ENCODE measurements at places on chromosomes 13 and 19.

DNA sequence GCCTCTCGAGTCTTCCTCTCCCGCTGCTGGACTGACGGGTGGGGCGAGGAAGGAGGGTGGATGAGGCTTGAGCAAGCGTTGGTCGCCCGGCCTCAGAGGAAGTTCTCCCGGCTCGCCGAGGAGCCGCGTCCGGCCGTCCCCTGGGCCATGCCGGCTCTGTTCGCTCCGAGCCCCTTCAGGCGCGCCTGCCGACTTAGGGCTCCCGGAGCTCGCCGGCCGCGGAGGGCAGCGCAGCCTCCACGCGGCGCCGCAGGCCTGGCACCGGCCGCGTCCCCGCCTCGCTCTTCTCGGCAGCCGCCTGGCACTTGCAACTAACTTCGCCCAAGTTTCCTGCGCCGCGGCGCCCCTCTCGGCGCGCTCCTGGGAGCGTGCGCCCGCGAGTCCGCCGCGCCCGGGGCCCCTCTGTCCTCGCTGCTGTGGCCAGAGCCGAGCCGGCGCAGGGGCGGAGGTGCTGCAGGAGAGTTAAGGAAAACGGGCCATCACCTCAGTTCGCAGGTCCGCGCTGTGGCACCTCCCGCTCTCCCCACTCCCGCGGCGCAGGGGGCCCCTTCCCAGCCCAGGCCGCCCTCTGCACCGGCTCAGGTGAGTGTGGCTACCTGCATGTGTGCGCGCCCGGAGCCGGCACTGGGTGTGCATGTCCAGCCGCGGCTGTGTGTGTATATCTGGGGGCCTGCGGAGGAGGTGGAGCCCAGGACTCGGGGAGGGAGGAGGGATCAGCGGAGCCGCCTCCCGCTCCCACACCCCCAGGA is 641 bp upstream of the SOX21 start:
- DNase-seq = no peak

- DNase-seq = no peak
Observed at GRCh38 chr19:15640294-15640903, at the start of gene CYP4F3. CYP4F3 (plus strand) TSS chr19:15640897; CDS start chr19:15641416, 519 bp downstream.

DNA sequence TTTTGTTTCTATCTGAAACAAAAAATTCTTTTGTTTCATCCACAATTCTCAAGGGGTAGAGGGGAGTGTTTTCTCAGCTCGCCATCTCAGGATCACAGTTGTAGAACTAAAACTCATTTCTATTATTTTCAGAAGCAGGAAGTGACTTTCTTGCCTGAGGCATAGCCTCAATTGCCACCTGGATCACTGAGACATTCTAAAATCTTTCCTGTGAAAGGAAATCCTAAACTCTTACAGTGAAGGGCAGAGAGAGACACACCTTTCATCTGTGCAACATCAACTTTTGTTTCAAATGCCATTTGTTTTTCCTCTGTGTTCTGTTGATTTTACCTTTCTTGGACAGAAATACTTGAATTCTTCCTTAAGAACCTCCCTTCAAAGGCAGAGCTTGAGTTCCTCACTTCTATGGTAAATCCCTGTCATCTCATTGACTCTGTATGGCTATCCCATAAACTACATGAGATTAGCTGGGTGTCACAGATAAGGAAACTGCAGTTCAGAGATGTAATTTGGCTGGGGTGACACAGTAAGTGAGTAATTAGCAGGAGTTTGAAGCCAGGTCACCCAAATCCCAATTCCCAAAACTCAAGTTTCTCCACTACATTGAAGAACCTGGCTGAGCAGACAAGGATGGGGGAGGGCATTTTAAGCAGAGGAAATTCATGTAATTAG is 224.4 kb upstream of the HTR2A start:
- no peak for DNase-seq

- DNase-seq = peak; percentile 22
Observed at GRCh38 chr19:30669329-30670010, 297.3 kb downstream of the ZNF536 start.

- DNase-seq = no peak
Observed at GRCh38 chr19:42140125-42140754, 8.0 kb upstream of the POU2F2 start.

DNA sequence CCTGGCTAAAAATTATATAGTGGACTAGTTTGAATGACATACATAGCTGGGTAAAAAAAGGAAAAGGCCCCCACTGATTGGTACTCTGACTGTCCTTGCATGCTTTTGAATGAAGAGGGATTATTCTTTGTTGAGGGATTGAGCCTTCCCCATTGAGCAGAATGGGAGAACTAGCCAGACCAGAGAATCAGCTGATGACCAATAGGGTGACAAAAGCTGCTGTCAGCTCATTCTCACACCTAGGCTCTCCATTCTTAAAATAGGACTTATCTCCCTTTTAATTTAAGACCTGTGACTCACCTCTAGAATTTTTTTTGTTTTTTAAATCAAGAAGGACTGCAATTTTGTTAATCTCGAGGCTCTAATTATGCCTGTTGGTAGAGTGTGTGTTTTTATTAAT is 79.3 kb downstream of the CRYL1 start:
- no peak for DNase-seq

GRCh38 chr19:11268783-11269267 is 6.5 kb upstream of the DOCK6 start:
- DNase-seq = no peak

- no peak for DNase-seq
Observed at GRCh38 chr19:55053735-55054134, 9.2 kb downstream of the RDH13 start.

GRCh38 chr13:97004886-97005285 is 10.6 kb upstream of the OXGR1 start:
- no peak for DNase-seq

GRCh38 chr13:23955064-23955463 is 57.8 kb upstream of the C1QTNF9B start:
- DNase-seq = no peak

DNA sequence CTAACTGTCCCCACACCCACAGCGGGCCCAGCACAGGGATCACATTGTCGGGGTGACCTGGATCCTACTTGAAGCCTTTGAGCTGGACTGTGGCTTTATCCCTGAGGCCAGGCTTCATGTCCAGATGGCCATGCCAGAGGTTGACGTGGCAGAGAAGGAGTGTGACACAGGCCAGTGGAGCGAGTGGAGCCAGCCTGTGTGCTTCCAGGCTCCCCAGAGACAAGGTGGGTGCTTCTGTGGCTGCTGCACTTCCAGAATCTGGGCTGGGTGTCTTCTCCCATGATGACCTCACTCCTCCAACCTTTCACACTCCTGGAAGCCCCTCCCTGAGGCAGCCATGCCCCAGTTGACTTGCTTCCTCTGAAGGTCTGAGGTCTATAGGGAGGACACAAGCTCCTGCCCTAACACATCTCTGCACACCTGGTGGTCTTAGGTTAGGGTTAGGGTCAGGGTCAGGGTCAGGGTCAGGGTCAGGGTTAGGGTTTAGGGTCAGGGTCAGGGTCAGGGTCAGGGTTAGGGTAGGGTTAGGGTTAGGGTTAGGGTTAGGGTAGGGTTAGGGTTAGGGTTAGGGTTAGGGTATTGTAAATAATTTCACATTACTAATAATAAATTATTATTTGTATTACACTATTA is 13.1 kb upstream of the MZF1 start:
- no peak for DNase-seq

DNA sequence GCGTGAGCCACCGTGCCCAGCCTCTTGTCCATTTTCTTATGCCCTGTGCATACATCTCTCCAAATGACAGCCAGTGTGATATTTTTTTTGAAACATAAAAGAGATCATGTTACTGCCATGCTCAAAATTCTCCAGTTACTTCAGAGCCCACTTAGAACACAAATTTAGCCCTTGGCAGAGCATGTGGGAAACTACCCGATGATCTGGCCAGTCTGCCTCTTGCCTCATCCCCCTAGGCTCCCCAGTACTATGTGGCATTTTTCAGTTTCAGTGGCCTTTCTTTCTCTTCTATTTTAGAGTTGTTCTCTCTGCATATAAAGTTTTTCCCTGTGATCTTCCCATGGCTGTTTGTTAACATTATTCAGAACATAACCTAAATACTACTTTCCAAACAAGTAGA is 323.0 kb downstream of the GPC5 start:
- DNase-seq = no peak

DNA sequence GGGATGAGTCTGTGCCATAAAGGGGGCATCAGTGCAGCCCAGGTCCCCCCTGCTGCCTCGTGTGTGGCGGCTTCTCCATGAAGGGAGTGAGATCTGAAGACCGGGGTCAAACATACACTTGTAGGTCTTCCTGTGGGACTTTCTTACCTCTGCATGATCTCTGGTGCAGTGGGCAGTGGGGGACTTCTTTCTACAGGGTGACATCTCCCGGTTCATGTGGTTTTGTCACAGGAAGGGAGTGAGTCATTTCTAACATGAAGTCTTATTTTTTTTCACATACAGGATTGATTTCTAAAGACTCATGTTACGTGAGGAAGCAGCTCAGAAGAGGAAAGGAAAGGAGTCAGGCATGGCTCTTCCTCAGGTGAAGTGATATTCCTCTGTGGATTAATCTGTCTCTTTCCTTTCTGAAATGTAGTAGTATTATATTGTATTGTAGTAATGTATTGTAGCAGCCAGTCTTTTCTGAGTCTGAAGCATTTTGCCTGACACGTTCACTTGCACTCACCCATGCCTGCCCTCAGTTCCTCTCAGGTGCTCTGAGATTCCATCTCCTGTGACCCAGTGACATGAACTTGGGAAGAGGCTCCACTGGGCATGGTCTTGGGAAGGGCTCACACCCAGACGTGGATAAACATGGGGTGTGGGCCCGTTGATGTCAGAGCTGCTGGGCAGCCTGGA is 15.7 kb downstream of the ZNF808 start:
- no peak for DNase-seq

GRCh38 chr13:79637133-79637763 is 156.3 kb downstream of the NDFIP2 start:
- no peak for DNase-seq

DNA sequence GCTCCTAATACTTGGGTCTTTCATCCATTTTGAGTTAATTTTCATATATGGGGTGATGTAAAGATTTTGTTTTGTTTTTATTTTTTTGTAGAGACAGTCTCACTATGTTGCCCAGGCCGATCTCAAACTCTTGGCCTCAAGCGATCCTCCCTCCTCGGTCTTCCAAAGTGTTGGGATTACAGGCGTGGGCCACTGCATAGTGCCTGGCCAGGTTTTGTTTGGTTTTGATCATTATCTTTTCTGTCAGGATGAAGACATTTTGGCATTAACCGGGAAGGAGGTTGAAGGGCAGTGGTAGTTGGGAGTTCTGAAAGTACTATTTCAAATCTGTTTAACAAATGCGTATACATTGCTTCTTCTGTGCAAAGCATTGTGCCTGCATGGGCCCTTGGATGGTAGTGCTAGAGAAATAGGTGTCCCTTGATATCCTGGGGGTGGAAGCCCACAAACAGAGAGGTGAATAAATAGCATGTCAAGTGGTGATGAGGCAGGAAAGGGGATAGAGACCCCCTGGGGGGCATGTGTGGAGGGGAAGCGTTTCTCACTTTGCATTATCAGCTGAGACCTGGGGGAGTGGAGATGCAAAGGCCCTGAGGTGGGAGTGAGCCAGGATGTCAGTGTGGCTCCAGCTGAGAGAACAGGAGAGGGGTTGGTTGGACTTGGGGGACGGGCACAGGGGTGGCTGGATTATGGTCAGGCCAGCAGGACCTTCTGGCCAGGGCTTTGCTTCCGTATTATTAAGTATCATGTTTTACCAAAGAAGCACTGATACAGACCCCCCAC is 41.4 kb downstream of the GATAD2A start:
- no peak for DNase-seq

DNA sequence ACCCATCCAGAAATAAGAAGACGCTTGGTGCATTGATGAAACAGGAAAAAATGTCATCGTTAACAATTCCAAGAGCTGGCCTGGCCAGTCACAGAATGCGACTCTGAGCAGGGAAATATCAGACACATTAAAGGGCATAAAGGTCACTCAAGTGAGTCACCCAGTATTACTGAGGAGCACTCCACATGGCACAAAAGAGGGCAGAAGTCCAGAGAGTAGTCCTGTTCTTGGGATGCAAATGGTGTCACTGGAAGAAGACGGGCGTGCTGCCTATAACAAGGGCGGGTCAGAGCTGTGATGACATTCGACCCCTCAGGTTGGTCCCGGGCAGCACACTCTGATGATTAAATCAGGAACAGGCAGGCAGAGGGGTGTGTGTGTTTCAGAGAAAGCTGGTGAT is 720.3 kb downstream of the UQCRFS1 start:
- DNase-seq = no peak

GRCh38 chr13:96816874-96817273 is 177.4 kb downstream of the OXGR1 start:
- peak; percentile 30 for DNase-seq

DNA sequence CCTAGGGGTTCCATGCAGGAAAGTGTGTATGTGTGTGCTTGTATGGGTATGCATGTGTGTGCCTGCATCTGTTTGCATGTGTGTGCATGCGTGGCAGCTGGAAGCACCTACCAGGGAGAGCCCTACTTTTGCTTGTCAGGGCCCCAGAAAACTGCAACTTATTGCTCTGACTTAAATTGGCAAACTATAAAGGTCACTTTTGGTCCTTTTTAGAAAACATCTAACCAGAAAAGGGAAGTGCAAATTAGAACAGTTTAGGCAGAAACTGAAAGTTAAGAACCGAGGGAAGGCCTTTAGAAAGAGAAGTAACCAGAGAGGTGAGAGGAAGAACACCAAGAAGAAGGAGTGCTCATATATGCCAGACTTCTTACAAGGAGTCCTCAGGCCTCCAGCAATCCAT is 32.5 kb downstream of the DLEU7 start:
- no peak for DNase-seq

DNA sequence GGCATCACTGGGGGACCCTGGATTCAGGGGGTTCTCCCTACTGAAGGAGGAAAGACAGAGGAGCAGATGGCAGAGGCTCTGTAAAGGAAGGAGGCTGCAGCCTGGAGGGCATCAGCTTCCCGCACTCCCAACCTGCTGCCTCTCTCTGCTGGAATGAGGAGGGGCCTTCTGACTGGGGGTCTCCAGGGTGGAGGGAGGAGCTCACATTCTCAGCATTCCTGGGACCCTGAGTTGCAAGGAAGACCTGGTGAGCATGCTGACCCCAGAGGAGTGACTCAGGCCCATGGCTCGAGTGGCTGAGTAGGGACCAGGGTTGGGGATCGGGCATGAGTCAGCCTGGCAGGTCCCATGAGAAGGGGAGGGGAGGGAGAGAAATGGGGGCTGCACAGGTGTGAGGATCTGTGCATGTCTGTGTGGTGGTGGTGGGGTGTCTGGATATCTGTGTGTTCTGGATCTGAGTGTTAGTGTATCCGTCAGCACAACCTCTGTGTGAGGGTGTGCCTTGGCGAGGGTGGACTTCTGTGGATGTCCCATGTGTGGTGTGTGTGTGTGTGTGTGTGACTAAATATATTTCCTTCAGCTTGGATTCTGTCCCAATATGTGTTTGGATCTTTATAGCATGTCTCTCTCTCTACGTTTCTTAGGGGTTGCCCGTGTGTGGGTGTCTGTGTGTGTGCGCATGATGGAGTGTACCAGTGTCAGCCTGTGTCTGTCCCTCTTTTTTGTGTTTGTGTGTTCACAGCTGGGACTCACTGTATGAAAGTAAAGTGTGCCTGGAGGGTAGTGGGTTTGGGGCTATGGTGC is 4.6 kb downstream of the AXL start:
- peak; percentile 67 for DNase-seq
